ENCODE measurements at places on chromosomes 11 and 22.

- DNase-seq, result no peak
Measured at GRCh38 chr11:3622521-3622920, 19.3 kb downstream of the ART5 start.

- DNase-seq, result no peak
Measured at GRCh38 chr11:88657076-88657738, 319.7 kb upstream of the CTSC start.

DNA sequence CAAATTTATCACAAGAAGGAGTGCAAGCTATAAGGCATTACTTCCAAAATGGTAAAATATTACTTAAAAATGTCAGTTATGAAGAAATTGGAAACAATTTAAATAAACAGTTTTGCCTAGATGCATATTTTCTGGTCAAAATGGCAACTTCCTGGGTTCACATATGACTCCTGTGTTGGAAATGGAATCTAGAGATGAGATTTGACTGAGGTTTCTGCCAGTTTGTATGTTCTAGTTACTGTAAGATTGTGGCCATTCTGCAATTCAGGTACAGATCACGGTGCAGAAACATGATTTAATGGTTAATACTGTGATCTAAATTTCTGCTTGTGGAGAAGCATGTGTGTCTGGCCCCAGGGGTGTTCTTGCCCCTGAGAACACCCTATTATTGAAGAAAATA, 3.4 kb upstream of the OR4C6 start:
- DNase-seq, result no peak

GRCh38 chr22:41578114-41578513, 11.5 kb downstream of the PMM1 start:
- DNase-seq, result no peak

DNA sequence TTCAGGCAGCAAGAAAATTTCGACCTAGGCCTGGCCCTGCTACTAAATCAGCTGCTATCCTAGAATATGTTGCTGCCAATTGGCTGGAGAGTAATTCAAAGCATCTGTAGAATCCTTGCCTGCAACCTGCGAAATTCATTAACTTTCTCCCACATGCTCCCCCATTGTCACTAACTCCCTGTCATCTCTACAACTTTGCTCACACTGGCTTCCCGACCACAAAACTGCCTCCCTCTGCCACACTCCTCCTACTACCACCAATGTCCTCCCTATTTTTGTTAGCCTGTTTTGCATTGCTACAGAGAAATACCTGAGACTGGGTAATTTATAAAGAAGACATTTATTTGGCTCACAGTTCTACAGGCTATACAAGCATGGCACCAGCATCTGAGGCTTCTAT, 570.6 kb downstream of the INSC start:
- DNase-seq, result no peak

DNA sequence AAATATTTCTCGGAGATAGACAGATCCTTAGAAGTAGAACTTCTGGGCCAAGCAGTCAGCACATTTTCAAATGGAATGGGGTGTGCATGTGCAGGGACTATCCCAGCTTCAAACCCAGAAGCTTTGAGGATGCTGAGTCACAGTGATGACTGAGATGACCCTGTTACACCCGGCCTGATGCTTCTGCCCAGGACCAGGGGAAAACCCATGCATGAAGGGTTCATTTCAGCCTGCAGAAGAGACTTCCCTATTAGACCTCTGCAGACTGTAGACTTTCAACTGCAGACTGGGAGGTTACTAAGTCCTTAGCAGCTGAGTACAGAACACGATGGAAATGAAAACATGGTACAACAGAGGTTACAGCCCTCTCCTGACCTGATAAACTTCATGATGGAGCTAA, 3.6 kb upstream of the OR2AT4 start:
- no peak for DNase-seq

DNA sequence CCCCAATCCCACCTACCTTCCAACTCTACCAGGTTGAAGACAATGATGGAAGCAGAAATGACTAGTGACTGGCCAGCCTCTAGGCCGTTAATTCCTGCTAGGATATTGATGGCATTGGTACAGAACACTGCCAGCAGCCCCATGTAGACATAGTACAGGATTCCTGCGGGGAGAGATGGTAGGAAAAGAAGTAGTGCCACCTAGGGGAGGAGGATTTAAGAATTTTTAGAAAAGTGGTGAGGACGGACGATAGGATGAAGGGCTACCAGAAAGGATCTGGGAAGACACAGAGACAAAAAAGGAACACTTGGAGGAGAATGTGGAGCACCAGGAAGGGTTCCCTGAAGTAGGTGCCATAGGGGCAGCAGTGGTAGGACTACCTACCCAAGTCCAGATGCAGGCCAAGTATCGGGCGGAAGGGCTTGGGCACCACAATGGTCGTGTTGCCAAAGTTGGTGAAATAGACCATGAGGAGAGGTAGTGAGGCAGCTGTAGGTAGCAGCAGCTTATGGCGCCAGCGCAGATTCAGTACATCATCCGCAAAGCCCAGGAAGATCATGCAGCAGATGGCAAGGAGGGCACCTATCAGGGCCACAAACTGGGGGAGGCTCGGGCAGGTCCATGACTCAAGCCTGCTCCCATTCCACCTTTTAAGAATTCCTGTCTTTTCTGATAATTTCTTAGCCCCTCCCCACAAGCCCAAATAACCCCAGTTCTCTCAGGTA, 1.2 kb downstream of the DPAGT1 start:
- DNase-seq, result no peak

- DNase-seq, result no peak
Measured at GRCh38 chr11:84681456-84681855, 945.7 kb downstream of the DLG2 start.

GRCh38 chr11:2587976-2588748, 111.6 kb downstream of the KCNQ1OT1 start:
- DNase-seq, result no peak

DNA sequence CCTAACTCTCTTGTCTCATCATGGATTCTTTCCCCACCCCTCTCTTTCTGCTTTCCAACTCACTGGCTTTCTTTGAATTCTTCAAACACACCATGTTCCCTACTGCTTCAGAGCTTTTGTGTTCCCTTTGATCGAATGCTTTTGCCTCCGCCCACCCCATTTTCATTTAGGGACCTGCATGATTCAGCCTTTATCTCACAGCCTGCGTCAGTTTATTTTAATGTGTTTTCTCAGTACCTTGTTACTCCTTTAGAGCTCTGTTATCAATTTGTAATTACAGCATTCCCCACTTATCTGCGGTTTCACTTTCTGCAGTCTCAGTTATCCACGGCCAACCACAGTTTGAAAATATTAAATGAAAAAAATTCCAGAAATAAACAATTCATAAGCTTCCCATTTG, 451.3 kb downstream of the METTL15 start:
- no peak for DNase-seq

DNA sequence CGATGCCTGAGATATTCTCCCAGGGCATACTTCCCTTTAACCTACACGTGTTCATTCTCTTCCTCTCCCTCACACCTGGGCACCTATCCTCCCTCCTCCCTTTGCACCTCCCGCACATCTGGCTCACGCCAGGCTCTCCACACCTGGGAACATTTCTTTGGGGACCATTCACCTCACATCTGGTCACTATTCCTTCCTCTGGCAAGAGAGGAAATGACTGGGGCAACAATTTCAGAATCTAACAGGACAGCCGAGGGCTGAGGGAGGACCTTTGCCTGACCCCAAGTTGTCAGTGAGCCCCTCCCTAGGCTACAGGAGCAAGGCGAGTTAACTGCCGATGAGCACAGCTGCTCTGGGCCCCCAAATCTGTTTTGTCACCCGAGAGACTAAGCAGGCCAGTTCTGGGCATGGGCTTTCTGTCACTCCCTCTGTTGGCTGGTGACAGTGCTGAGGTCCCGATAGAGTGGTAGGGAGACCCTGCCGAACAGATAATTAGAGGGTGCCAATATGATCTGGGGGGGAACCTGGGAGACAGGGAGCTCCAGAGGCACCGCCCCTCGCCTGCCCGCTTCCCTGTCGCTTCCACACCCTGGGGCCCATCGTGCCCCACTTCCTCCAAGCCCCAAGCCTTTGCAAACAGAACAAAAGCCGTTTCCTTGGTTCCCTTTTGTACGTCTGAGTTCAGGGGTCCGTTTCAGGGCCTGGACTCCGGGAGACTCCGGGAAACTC, 45.6 kb downstream of the EIF3F start:
- no peak for DNase-seq

- DNase-seq, result no peak
Measured at GRCh38 chr11:79045800-79046304, 395.0 kb downstream of the TENM4 start.

DNA sequence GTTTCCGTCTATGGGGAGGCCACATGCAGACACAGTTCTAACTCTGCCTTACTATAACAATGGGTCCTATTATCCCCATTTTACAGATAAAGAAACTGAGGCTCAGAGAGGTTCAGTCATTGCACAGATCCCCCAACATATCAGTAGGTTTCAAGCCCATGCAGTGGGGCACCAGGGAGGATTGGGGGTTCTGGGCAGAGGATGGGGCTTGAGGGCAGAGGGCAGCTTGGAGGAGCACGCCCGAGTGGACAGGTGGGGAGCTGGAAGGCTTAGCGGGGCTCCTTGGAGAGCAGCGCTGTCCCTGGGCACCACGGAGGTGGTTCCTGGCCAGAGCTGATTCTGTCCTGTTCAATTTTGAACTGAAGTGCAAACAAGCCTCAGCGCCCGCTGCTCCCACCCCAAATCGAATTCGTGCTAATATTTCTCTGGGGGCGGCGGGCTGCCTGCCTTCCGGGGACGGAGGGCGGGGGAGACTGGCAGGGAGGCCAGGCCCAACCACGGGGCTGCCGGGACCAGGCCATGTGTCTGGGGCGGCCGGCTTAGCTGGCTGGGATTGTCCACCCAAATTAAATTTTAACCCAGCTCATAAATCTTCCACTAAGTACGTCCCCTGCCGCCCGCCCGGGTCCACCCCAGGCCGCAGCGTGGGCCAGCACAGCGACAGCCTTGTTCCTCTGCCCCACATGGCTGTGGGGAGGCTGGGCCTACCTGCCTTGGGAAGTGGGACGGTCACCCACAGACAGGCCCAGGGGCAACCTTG, 49.4 kb downstream of the FLRT1 start:
- DNase-seq, result no peak

GRCh38 chr22:50314455-50315288, 7.2 kb upstream of the PLXNB2 start:
- DNase-seq, result no peak

DNA sequence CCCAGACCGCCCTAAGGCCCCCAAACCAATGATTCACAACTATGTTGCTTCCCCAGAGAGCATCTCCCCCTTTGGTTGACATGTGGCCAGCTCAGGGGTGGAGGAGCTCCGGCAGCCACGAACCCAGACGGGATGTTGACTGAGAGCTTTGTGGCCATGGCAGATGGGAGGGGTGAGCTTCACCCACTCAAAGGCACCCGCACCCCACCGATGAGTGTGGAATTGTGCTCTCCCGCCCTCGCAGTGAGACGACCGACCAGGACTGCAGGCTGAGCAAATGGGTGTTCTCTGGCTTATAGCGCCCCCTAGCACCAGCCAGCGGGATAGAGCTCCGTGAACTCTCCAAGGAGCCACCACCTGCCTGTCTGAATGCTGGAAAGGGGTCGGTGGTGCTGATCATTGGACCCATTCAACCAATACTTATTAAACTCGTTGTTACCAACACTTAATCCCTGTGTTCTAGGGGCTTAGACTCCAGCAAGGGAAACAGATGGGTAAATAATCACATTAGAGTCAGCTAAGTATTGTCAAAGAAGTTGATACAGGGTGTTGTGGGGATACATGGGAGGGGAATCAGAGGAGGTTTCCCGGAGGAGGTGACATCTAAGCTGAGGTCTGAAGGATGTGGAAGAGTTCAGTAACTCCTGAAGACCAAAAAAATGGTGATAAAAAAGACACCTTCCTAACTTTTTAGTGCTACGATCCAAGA, 4.5 kb upstream of the TIMP3 start:
- peak; percentile 31 for DNase-seq

- no peak for DNase-seq
Measured at GRCh38 chr11:86910592-86910991, 44.6 kb downstream of the FZD4 start.

DNA sequence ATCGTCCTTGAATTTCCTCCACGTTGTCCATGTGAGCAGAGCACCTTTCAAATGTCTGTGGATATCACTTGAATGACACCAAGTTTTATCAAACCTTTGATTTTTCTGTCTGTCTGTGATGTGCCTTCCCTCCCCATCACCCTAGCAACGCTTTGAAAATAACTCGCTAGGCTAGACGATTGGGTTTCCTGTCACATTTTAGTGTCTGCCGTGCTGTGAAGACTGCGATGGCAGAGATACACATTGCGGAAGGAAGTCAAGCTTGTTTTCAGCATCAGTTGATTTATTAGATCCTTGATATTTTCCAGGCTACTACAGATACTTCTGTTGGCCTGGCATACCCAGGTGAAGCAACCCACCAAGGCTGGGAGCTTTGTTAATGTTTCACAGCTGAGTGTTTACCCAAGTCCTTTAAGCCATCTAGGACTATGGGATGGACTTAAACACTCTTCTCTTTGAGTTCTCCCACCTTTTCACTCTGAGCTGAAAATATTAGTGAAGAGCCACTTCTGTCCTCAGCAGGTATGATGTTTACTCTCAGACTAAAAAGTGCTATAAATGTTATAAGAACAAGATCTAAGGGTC, 93.6 kb upstream of the CD44 start:
- no peak for DNase-seq

GRCh38 chr22:43388420-43388851, 23.4 kb upstream of the MPPED1 start:
- DNase-seq, result no peak

- no peak for DNase-seq
Measured at GRCh38 chr11:129372609-129373488, 2.8 kb upstream of the BARX2 start.

DNA sequence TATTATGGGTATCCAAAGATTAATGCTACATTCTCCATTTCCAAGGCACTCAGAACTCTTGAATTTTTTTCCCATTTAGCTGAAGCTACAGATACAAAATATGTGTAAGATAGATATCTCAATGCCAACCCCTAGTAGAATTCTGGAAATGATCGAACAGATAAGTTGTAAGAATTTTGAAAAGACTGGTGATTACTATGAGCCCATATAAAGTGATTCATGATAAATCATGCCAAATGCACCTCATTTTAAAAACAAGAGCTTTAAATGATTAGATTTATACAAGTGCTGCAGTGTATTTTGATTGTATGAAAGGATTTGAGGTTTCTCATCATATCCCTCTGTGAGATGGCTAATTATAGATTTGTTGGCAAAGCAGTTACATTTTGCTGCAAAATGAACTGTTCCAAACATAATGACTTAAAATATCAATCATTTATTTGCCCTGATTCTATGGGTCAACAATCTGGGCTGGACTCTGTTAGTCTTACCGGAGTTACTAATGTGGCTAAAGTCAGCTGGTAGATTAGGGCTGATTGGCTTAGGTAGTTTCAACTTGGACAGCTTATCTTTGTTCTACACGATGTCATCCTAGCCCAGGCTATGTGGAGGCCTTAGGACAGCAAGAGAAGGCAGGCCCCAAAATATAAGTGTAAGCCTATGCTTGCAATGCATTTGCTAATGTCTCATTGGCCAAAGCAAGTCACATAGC, 3.4 kb downstream of the OR10V1 start:
- DNase-seq, result no peak

- DNase-seq, result no peak
Measured at GRCh38 chr11:92845805-92846204, 123.6 kb upstream of the MTNR1B start.

- DNase-seq, result no peak
Measured at GRCh38 chr11:122163053-122163819, 47.2 kb upstream of the BLID start.

GRCh38 chr22:44615146-44615545, 86.9 kb upstream of the PRR5 start:
- DNase-seq, result no peak

- peak; percentile 85 for DNase-seq
Measured at GRCh38 chr11:113974741-113975470, at the start of gene HTR3A. Gene HTR3A, plus strand, starts transcription at chr11:113975108. Its CDS starts 218 bp downstream, at chr11:113975326.
